ENCODE measurements at places on chromosomes 1 and 21.

DNA sequence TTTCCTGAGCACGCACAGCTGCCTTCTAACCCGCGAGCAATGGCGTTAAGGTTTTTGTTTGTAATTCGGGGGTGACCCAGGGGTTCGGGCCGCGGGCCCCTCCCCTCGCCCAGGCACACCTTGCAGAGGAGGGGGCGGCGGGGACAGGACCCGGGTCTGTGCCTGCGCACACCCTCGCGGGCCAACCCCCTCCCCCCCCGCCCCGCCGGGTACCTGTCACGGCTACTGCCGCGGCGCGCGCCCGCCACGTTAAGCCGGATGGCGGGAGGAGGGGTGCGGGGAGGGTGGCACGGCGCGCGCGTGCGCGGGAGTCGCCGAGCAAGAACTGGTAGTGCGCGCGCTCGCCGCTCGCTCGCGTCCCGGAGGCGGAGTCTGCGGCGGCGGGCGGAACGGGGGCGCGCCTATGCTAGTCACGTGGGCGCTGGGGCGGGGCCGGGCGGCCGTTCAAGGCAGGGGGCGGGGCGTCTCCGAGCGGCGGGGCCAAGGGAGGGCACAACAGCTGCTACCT lies at the start of gene TPTE:
TPTE (plus strand) TSS at position 493 of the 508 bp plus-strand sequence. CDS start 17,141 bp downstream, outside the sequence.
- no peak for DNase-seq

DNA sequence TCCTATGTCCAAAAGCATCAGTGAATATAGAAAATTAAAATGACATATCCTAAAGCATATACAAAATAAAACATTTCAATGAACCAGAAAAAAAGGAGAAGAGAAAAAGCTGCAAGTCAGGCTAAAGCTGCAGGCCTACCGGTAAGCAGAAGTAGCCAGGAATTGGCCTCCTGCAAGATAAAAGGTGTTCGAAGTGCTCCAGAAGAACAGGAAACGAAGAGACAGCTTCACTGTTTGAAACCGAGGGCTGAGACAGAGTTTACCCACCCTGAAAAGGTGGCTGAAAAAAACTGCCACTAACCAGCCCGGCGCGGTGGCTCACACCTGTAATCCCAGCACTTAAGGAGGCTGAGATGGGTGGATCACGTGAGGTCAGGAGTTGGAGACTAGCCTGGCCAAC lies 37.4 kb downstream of the NSL1 start:
- DNase-seq = no peak

- DNase-seq = no peak
Observed at GRCh38 chr1:116983112-116983511, 18.4 kb upstream of the CD101 start.

GRCh38 chr1:161936786-161937185 lies 86.9 kb downstream of the OLFML2B start:
- no peak for DNase-seq

DNA sequence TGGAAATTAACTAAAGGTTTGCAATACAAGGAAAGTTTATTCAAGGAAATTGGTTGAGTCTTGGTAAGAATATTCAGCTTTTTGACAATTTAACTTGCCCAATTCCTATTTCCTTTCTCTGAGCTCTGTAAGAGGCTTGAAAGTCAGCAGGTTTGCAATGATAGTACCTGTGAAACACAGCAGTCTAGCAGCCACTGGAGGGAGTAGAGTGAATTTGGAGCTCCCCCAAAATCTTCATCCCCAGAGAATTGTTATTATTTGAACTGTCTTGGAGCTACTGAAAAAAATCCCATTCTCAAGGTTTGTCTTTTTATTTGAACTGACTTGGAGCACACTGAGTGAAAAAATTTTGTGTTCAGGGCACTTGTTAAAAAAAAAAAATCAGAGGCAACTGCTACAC lies 654.2 kb upstream of the PKN2 start:
- DNase-seq = no peak

DNA sequence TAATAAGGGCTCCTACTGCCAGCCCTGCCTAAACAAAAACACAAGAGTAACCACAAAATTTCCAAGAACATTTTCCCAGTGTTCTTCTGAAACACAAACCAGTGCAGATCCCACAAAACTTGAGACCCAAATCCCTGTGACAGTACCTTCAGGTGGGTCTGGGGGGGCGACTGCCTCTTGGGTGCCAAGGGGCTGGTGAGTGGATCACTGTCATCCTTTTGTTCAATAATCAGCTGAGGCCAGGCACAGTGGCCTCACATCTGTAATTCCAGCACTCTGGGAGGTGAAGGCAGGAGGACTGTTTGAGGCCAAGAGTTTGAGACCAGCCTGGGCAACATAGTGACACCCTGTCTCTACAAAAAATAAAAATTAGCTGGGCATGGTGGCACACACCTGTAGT lies 87.6 kb downstream of the GLIS1 start:
- no peak for DNase-seq

DNA sequence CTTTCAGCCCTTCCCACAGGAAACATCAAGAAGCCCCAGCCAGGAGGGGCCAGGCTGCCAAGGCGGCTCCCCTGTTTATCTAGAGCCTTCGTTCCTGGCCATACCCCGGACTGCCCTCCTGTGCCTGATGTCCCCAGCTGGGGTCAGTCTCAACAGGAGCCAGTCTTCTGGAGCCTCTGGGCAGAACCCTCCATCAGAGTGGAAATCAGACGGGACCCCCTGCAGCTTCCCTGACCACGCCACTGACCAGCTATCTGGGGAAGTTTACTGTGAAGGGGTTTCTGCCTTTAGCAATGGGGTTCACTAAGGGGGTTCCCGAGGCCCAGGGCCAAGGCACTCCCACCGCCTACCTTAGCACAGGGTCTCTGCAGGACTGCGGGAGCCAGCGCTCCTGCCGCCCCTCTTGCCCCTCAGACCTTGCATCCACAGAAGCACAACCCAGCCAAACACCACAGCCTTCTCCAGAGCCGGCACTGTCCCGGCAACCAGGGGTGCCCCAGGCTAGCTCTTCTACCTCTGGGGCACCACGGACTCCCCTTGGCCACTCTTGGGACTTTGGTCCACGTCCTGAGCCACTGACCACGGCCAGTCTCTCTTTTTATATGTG lies 3.5 kb upstream of the MTFR1L start:
- DNase-seq = no peak

DNA sequence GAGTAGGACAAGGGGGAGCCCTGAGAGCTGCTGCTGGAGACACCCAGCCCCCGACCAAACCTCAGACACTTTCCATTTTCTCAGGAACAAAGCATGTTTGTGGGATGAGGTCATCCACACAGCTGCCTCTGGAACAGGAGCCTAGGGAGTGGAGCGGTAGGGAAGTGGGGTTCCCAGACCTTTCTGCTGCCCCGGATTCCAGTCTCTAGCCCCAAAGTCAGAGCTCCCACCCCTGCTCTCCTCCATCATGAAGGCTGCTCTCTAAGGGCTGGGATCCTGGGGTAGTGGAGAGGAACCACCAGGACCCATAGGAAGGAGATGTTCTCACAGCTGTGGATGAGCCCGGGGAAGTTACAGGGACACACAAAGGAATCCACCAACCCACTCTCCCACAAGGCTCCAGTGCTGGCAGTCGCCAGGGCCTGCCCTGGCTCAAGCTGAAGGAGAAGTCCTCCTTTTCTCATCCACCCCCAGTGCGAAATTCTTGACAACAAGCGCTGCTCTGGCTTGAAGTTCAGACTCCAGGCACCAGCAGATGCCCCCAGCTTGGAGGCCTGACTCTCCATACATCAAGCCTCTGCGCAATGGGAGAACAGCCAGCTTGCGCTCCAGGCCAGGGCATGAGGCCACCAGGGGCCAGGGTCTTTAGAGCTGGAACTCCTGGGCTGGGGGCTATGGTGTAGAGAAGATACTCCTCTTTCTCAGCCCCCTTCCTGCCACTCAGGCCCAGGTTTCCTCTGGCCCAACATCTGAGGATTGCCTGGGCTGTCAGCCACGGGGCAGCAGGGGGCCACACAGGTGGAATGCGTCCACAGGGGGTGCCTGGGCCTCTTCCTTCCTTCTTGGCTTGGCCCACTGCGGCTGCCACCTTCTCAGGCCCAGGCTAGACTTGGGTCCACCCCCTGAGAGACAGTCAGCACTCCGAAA lies 4.5 kb downstream of the FHL3 start:
- DNase-seq = no peak
